ENCODE measurements at places on chromosomes 5 and 9. TPM values are rescaled to one million over a fixed set of nuclear protein-coding genes. Genes with fewer than 3 reads are reported as not detected.

Gene HSD17B3
- 4.4 TPM for total RNA-seq

Gene CDC20B
- not detected for total RNA-seq

Gene AJM1
- 1.3 TPM for total RNA-seq

Gene ZDHHC11B
- 1.1 TPM for total RNA-seq

Gene SPATA31A5
- total RNA-seq, result not detected

Gene ENG
- 10.2 TPM for total RNA-seq

Gene MEGF10
- 0.22 TPM for total RNA-seq

Gene CTNNAL1
- 4.4 TPM for total RNA-seq

Gene SPRY4
- not detected for total RNA-seq

Gene KCNMB1
- total RNA-seq, result not detected

DNA sequence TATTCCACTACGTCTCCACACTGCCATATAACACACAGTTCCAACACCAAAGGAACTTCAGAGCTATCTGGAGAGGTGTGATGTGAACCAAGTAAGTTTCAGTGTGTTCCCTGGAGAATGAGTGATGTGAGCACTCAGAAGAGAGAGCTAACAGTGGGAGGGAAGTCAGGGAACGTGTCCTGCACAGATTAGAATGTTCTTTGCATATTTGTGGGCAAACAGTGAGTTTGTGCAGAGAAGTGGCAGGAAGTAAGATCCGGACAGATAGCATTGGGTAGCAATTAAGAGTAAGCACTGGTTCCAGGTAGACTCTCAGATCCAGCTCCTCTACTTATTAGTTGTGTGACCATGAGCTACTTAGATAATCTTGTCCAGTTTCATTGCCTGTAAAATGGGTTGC, 206.4 kb downstream of the PDZD2 start:
- H3K4me1 ChIP-seq, result peaks cover 2% of the 10 kb centered on the region
- H3K4me3 ChIP-seq, result no peak overlapping the region
- no peak for DNase-seq

GRCh38 chr9:75892216-75892911, 1.9 kb downstream of the PCSK5 start:
- no peaks in the 10 kb centered on the region for H3K36me3 ChIP-seq
- H3K4me1 ChIP-seq, result peaks cover 81% of the 10 kb centered on the region
- no peak overlapping the region for H3K27ac ChIP-seq
- peak overlapping the region; percentile 96 for H3K4me3 ChIP-seq

DNA sequence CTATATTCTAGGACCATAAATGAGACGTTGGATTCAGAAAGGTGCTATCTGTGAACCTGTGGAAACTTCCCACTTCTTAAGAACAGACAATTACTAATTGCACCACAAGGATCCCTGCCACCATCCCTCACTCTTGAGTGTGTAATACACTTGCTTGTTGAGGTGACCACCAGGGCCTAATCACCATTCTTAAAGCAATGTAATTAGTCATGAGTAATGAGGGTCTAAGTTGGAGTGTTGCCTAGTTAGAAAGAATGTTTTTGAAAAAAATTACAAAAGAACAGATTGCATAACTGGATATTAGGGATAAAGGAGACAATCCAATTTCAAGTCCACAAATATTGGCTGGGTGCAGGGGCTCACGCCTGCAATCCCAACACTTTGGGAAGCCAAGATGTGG, 56.9 kb upstream of the TRIO start:
- no peak overlapping the region for H3K4me3 ChIP-seq
- DNase-seq, result no peak
- no peaks in the 10 kb centered on the region for H3K36me3 ChIP-seq
- peaks cover 17% of the 10 kb centered on the region for H3K27me3 ChIP-seq

GRCh38 chr9:85020791-85021190, 351.3 kb downstream of the NTRK2 start:
- no peak overlapping the region for H3K27ac ChIP-seq
- H3K4me1 ChIP-seq, result no peaks in the 10 kb centered on the region
- no peak overlapping the region for H3K4me3 ChIP-seq
- H3K27me3 ChIP-seq, result no peaks in the 10 kb centered on the region

- H3K27ac ChIP-seq, result no peak overlapping the region
- H3K4me1 ChIP-seq, result no peaks in the 10 kb centered on the region
- no peaks in the 10 kb centered on the region for H3K36me3 ChIP-seq
- H3K4me3 ChIP-seq, result no peak overlapping the region
- DNase-seq, result no peak
These were observed 169.0 kb downstream of the PDZD2 start for GRCh38 chr5:31807789-31808540.

DNA sequence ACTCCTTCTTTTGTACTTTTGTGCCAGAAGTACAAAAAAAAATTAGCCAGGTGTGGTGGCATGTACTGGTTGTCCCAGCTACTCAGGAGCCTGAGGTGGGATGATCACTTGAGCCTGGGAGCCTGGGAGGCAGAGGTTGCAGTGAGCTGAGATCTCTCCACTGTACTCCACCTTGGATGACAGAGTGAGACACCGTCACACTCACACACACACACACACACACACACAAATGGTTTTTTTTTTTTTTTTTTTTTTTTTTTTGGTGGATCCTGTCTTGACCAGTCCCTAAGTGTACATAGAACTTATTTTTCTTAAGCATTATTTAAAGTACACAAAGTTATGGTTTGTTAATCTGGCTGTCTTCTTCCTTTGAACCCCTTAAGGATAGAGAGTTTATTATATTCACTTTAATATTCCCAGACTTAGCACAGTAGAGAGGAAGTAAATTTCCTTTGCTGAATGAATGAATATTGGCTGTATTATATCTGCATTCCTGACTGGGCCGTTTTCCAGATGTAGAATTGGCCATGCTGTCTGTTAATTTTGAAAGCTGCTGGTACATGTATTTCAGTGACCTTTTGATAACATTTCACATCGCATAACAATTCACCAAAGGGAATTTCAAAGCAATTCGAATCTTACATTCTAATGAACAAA, 429.0 kb upstream of the ZNF608 start:
- no peak overlapping the region for H3K4me3 ChIP-seq
- peaks cover 3% of the 10 kb centered on the region for H3K27me3 ChIP-seq
- DNase-seq, result no peak
- no peaks in the 10 kb centered on the region for H3K4me1 ChIP-seq

- no peak overlapping the region for H3K27ac ChIP-seq
- no peak for DNase-seq
- H3K4me3 ChIP-seq, result no peak overlapping the region
These were observed 5.5 kb upstream of the TNFSF15 start for GRCh38 chr9:114811301-114811700.

GRCh38 chr5:156893517-156893916, 43.4 kb downstream of the PPP1R2B start:
- H3K4me3 ChIP-seq, result no peak overlapping the region
- peaks cover 27% of the 10 kb centered on the region for H3K4me1 ChIP-seq
- no peak for DNase-seq
- no peaks in the 10 kb centered on the region for H3K27me3 ChIP-seq
- H3K27ac ChIP-seq, result no peak overlapping the region

GRCh38 chr9:99573085-99573484, 248.6 kb upstream of the NR4A3 start:
- H3K4me1 ChIP-seq, result no peaks in the 10 kb centered on the region
- no peak overlapping the region for H3K27ac ChIP-seq
- no peaks in the 10 kb centered on the region for H3K27me3 ChIP-seq
- H3K4me3 ChIP-seq, result no peak overlapping the region
- H3K36me3 ChIP-seq, result no peaks in the 10 kb centered on the region
- DNase-seq, result no peak

- peaks cover 42% of the 10 kb centered on the region for H3K27me3 ChIP-seq
- no peak overlapping the region for H3K4me3 ChIP-seq
- no peak overlapping the region for H3K27ac ChIP-seq
- no peak for DNase-seq
- no peaks in the 10 kb centered on the region for H3K36me3 ChIP-seq
These were observed 483 bp downstream of the FBXL7 start for GRCh38 chr5:15500325-15501001.

DNA sequence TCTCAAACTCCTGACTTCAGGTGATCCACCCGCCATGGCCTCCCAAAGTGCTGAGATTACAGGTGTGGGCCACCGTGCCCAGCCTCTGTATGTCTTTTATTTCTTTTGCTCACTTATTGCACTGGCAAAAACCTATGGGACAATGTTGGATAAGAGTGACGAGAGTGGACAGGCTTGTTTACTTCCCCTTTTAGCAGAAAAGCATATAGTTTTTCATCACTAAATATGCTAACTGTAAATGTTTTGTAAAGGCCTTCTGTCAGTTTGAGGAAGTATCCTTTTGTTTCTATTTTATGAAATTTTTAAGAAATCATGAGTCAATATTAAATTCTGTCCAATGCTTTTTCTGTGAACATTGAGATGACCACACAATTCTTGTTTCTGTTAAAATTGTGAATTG, 103.3 kb downstream of the AUH start:
- no peaks in the 10 kb centered on the region for H3K27me3 ChIP-seq
- no peak overlapping the region for H3K27ac ChIP-seq
- no peak overlapping the region for H3K4me3 ChIP-seq
- DNase-seq, result no peak
- H3K36me3 ChIP-seq, result peaks cover 5% of the 10 kb centered on the region
- H3K4me1 ChIP-seq, result peaks cover 12% of the 10 kb centered on the region

DNA sequence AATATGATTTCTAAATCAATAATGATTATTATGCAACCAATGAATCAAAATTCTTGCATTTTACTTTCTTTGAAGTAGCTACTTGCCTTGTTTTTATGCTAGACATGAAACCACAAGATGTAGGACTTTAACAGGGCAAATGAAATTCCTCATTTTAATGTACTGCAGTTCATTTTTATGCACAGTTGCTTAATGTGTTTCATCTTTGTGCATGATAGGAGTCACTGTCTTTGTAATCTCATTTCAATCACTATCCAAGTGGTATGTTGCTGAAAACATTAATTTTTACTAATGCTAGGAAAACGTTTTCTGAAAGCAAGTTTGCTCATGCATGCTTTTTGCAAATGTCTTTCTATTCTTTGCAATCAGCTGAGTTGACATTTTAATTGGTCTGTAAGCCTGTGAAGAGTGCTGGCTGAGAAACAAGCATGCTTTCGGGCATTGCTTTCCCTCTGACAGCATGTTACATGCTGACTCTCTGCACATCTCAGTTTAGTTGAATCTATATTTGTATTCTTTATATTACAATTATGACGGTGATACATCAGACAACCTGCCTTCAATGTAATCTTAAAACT, 535.0 kb upstream of the CDH18 start:
- H3K27me3 ChIP-seq, result no peaks in the 10 kb centered on the region
- no peaks in the 10 kb centered on the region for H3K36me3 ChIP-seq
- no peak overlapping the region for H3K4me3 ChIP-seq

GRCh38 chr9:37295796-37296195, 126.7 kb upstream of the GRHPR start:
- H3K4me3 ChIP-seq, result peak overlapping the region; percentile 1
- peaks cover 5% of the 10 kb centered on the region for H3K36me3 ChIP-seq
- peaks cover 28% of the 10 kb centered on the region for H3K4me1 ChIP-seq
- no peak for DNase-seq
- no peaks in the 10 kb centered on the region for H3K27me3 ChIP-seq

DNA sequence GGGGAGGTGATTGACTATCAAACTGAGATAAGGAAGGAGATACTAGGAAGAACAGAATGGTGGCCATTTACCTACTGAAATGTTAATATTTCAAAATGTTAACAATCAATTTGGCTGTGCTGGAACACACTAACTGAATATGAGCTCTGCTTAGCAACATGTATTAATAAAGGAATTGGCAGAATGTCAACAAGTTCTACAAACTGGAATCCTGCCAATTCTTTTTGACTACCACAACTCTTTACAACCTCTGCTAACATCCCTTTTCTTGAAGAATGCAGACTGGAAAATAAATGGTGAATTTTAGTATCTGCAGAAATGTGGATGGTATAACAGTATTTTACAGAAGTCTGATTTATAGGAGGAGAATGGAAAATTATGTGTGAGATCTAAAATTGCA, 446.4 kb downstream of the ISL1 start:
- no peak overlapping the region for H3K27ac ChIP-seq
- H3K36me3 ChIP-seq, result no peaks in the 10 kb centered on the region
- DNase-seq, result no peak
- H3K4me3 ChIP-seq, result no peak overlapping the region
- H3K27me3 ChIP-seq, result no peaks in the 10 kb centered on the region

DNA sequence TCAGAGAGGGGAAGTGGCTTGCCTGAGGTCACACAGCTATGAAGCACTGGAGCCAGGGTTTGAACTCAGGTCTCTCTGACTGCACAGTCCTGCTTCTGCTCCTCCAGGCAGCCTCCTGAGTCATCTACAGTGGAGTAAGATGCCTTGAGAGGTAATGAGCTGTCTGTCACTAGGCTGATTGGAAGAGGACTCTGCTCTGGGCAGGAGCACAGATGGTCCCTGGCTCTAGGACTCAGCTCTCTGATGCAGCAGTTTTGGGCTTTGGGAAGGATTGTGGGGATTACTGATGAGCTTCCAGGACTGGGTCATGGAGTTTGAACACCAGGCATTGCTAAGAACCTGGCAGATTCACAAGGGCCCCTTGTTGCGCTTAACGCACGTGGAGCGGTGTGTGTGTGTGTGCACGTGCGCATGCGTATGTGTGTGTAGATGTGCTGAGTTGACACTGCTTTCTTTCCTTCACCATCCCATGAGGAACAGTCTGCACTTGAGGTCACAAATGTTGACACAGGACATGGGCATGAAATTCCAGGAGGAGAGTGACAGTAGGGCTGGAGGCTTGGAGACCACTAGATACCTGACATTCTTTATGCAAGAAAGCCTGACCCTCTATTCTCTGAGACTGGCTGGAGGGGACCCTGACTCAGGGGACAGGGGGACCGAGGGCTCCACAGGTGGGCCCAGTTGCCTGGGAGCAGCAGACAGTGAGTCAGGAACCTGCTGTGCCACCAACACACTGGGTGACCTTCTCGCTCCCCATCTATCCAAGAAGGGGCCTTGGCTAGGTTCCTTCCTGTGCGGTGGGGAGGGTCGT, 170.5 kb downstream of the RGS3 start:
- H3K36me3 ChIP-seq, result no peaks in the 10 kb centered on the region
- H3K4me1 ChIP-seq, result no peaks in the 10 kb centered on the region
- DNase-seq, result no peak

GRCh38 chr9:68552700-68553476, 12.2 kb upstream of the TMEM252 start:
- H3K27me3 ChIP-seq, result peaks cover 7% of the 10 kb centered on the region
- no peak overlapping the region for H3K4me3 ChIP-seq
- no peak overlapping the region for H3K27ac ChIP-seq
- DNase-seq, result no peak

DNA sequence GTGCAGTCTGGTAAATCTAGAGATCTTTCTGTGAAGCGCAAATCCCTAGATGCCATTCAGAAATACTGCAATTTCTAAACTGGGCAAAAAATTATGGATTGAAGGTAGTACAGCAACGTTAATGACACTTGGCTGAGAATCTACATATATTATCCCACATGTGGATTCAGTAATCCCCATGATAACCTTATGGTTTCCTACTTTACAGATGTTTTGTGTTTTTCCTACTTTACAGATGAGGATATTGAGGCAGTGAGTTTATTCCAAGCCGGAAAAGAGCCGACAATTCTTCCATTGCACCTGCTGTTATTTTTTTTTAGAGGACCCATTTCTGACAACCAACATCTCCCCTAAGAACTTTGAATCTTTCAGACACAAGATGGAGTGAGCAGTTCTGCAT, 796.5 kb downstream of the CDH12 start:
- DNase-seq, result no peak
- no peaks in the 10 kb centered on the region for H3K36me3 ChIP-seq
- H3K4me3 ChIP-seq, result no peak overlapping the region
- no peaks in the 10 kb centered on the region for H3K4me1 ChIP-seq
- no peak overlapping the region for H3K27ac ChIP-seq

- peaks cover 5% of the 10 kb centered on the region for H3K27me3 ChIP-seq
- no peaks in the 10 kb centered on the region for H3K4me1 ChIP-seq
- no peaks in the 10 kb centered on the region for H3K36me3 ChIP-seq
These were observed 36.5 kb downstream of the PPIC start for GRCh38 chr5:122999947-123000563.

- H3K36me3 ChIP-seq, result no peaks in the 10 kb centered on the region
- H3K27ac ChIP-seq, result no peak overlapping the region
- H3K27me3 ChIP-seq, result no peaks in the 10 kb centered on the region
- peaks cover 37% of the 10 kb centered on the region for H3K4me1 ChIP-seq
- no peak for DNase-seq
These were observed 63.8 kb downstream of the ANKRD55 start for GRCh38 chr5:56169281-56169680.

All from naive thymus-derived CD8-positive, alpha-beta T cell (primary cell).